ENCODE measurements at places on chromosomes 16 and 17.

DNA sequence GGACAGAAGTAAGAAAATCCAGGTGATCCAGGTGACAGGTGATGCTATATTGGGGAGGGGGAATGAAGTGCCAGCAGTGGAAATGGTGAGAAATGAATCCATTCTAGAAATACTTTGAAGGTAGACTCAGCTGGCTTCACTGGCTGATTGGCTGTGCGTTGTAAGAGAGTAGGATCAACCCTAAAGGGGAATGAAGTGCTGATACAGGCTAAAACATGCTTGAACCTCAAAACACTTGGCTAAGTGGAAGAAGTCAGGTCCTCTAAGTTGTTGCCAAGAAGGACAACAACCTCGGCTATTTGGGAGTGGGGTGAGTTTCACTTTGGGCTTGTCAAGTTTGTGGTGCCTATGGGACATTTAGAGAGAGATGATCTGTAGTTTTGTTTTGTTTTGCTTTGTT, 24.1 kb upstream of the SCNN1B start:
- DNase-seq: no peak

DNA sequence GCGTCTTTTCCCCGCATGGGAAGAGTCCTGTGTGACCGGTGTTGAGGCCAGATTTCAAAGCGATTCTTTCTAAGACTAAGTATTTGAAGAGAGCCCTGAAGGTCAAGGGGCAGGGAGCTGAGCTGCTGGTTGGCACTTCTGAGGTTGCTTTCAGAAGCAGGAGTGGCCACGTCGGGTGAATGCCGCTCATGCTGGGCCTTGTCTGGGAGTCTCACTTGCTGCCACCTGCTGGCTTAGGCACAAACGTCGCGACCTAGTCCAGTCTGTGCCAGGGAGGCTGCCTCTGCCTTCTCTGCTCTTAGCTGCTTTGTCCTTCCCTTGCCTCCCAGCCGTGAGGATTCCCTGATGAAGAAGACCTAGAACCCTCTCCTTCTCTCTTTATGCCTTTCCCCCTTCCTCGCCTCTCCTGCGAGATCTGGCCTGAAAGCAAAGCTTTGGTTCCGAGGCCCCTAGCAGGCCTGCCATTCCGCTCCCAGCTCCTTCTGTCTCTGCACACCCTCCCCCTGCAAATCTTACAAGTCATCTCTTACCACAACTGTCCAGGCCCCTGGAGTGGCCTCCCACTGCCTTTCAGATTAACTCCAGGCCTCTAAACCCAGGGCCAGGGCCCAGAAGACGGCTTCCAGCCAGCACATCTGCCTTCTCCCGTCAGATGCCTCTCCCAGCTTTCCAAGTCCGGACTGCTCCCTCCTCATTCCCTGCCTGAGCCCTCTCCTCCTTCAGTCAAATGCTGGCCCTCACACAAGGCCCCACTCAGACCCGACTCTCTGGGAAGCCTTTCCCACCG, 11.4 kb downstream of the CTNS start:
- DNase-seq: no peak

GRCh38 chr16:85366031-85366763, 246.9 kb upstream of the GSE1 start:
- no peak for DNase-seq

DNA sequence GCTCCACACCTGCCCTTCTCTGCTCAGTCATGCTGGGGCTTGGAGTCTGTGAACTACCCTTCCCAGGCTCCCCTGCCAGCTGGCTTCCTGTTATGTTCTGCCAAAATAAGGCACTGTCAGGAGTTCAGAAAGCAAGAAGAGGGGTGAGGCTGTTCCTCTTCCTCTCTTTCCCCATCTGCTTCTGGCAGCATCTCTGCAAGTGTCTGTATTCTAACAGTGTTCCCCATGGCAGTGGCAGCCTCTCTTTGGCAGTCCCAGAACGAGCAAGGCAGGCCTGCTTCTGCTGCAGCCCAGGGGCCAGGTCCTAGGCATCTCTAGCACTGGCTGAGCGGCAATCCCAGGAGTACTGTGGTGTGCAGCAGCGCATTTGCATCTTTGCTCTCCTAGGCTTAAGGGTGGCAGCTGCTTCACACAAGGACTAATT, 219.1 kb downstream of the STX8 start:
- DNase-seq: no peak

- no peak for DNase-seq
Measured at GRCh38 chr17:9705745-9706144, 60.4 kb downstream of the USP43 start.

Measured in GM20000 (cell line).